Naive thymus-derived CD8-positive, alpha-beta T cell (primary cell): ENCODE measurements at places on chromosomes 3 and 15. TPM values are rescaled to one million over a fixed set of nuclear protein-coding genes. Genes with fewer than 3 reads are reported as not detected.

- no peak overlapping the region for H3K27ac ChIP-seq
- DNase-seq: no peak
- H3K4me1 ChIP-seq: no peaks in the 10 kb centered on the region
- peaks cover 9% of the 10 kb centered on the region for H3K27me3 ChIP-seq
- no peak overlapping the region for H3K4me3 ChIP-seq
- H3K36me3 ChIP-seq: no peaks in the 10 kb centered on the region
These were observed 84.5 kb downstream of the ASB7 start for GRCh38 chr15:100686725-100687473.

APOD gene
- polyA plus RNA-seq: not detected

- no peak overlapping the region for H3K4me3 ChIP-seq
- H3K4me1 ChIP-seq: peaks cover 28% of the 10 kb centered on the region
- H3K27ac ChIP-seq: no peak overlapping the region
These were observed 3.3 kb upstream of the SNX33 start for GRCh38 chr15:75644376-75644775.

CCDC33 gene
- polyA plus RNA-seq: not detected

DUOXA2 gene
- polyA plus RNA-seq: not detected

IL16 gene
- 193 TPM for polyA plus RNA-seq

GRCh38 chr15:88258093-88258641 is 1.6 kb upstream of the NTRK3 start:
- H3K4me3 ChIP-seq: no peak overlapping the region
- no peaks in the 10 kb centered on the region for H3K36me3 ChIP-seq
- H3K4me1 ChIP-seq: peaks cover 8% of the 10 kb centered on the region

TAGLN3 gene
- polyA plus RNA-seq: not detected

DNA sequence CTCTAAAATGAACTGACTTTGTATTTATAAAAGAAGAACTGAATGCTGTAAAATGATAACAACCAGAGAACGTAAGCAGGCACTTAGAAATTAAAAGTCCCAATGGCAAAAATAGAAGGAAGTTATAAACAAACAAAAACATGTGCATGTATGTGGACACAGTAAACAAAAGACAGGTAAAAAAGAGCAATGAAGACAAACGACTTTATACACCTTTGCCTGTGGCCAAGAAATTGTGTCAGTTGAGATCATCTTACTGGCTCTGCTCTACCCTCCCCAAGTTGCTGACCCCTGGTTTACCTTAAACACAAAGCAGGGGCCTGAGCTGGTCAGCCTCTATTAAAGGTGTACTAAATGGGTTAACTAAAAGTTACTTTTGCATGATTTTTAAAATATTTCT is 41.7 kb upstream of the GP5 start:
- no peaks in the 10 kb centered on the region for H3K4me1 ChIP-seq
- H3K36me3 ChIP-seq: peaks cover 31% of the 10 kb centered on the region
- no peak overlapping the region for H3K27ac ChIP-seq
- DNase-seq: no peak

DNA sequence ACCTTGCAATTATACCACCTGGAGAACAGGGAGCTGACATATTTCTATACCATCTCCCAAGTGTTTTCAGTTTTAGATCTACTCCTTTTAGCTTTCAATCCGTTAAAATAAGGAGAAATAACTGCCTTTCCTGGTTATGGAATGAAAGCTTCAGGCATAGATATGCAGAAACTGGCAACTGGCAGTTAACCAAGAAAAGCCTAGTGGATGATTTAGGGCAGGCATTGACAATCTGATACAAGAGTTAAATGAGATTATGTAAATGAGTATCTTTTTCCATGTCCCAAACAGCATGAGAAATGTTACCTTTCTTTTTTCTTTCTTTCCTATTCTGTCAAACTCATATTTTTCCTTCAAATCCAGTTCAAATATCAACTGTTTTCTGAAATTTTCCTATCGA is 689.1 kb upstream of the DPPA4 start:
- no peak overlapping the region for H3K4me3 ChIP-seq
- no peak for DNase-seq
- no peaks in the 10 kb centered on the region for H3K27me3 ChIP-seq

DNA sequence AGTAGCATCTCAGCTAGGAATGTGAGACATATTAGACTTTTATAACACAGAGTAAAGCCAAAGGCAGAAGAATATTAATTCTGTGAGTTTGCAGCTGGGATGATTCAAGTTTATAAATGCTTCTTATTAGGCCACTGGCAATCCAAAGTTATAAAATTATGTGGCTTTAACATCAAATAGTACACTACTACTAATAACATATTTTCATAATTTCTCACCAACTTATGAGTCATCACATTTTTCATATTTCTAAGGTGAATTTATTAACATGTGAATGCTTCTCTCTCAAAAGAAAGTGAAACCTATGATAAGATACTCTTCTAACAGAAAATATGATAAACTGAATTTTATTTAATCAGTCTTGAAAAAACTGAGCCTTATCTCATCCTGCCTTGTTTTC is 1348.2 kb upstream of the ALCAM start:
- H3K27me3 ChIP-seq: no peaks in the 10 kb centered on the region
- no peak for DNase-seq
- no peak overlapping the region for H3K4me3 ChIP-seq
- H3K4me1 ChIP-seq: no peaks in the 10 kb centered on the region
- H3K27ac ChIP-seq: no peak overlapping the region

- H3K4me3 ChIP-seq: no peak overlapping the region
- H3K4me1 ChIP-seq: no peaks in the 10 kb centered on the region
- no peak for DNase-seq
- H3K27ac ChIP-seq: no peak overlapping the region
- no peaks in the 10 kb centered on the region for H3K36me3 ChIP-seq
- H3K27me3 ChIP-seq: no peaks in the 10 kb centered on the region
These were observed 1003.1 kb downstream of the ZPLD1 start for GRCh38 chr3:103437883-103438282.

WDR93 gene
- polyA plus RNA-seq: not detected

DNA sequence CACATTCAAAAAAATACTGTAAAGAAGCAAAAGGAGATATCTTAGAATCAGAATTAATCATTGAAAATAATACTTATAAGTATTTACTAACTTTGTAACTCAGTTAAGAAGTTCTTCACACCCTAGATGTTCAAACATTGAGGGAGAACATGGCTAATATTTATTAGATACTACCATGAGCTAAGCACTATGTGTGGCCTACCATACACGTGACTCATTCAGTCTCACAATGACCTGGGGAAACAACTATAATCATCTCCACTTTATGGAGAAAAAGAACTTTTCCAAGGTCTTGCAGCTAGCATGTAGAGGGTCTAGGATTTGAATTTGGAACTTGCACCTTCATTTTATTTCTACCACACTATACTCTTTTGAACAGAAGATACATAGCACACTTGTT is 361.9 kb upstream of the CFAP20DC start:
- no peaks in the 10 kb centered on the region for H3K36me3 ChIP-seq
- H3K4me3 ChIP-seq: no peak overlapping the region
- no peaks in the 10 kb centered on the region for H3K27me3 ChIP-seq
- DNase-seq: no peak
- H3K4me1 ChIP-seq: peaks cover 9% of the 10 kb centered on the region
- H3K27ac ChIP-seq: peak overlapping the region; percentile 36

POPDC2 gene
- polyA plus RNA-seq: 2.6 TPM

GRCh38 chr15:100393008-100393407 is 51.2 kb upstream of the ADAMTS17 start:
- no peaks in the 10 kb centered on the region for H3K4me1 ChIP-seq
- no peak for DNase-seq
- no peak overlapping the region for H3K4me3 ChIP-seq
- H3K27ac ChIP-seq: no peak overlapping the region
- no peaks in the 10 kb centered on the region for H3K36me3 ChIP-seq

DNA sequence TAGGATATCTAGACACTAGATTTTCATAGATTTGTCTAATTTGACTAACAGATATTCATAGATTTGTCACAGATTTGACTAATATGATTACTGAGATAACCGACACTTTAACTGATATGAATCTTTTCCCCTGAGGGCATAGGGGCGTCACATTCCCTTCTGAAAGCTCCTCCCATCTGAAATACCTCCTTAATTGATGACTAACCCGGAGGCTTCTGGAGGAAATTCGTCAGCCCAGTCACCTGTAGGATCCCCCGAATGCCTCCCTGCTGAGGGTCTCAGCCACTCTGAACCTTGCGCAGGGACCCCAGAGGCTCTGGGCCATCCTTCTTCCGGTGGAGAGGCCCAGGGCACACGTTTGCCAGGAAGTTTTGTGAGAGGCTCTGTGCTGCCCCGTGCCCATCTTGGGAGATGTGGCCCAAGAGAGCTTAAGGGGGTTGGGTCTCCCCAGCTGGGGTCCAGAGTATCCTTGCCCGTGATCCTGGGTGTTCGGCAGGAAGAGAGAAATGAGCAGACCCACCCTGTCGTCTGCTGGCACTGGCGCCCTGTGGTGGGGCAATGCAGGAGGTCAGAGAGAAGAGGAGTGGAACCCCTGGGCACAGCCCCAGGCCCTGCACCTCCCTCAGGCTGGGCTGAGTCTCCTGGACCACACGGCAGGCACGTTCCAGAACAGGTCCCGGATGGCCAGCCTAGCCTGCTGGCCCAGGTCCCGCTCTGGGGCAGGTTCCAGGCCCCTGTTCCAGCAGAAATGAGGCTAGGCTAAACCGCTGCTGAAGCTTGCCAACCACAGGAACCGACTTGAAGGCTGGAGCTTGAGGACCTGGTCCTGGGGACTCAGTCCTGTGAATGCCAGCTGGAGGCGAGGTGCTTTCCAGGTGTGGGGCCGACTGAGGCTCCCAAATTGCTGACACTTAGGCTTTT is 1.7 kb downstream of the PLA2G4D start:
- H3K4me1 ChIP-seq: no peaks in the 10 kb centered on the region
- no peaks in the 10 kb centered on the region for H3K36me3 ChIP-seq
- no peak overlapping the region for H3K27ac ChIP-seq
- H3K27me3 ChIP-seq: no peaks in the 10 kb centered on the region
- no peak for DNase-seq

DNA sequence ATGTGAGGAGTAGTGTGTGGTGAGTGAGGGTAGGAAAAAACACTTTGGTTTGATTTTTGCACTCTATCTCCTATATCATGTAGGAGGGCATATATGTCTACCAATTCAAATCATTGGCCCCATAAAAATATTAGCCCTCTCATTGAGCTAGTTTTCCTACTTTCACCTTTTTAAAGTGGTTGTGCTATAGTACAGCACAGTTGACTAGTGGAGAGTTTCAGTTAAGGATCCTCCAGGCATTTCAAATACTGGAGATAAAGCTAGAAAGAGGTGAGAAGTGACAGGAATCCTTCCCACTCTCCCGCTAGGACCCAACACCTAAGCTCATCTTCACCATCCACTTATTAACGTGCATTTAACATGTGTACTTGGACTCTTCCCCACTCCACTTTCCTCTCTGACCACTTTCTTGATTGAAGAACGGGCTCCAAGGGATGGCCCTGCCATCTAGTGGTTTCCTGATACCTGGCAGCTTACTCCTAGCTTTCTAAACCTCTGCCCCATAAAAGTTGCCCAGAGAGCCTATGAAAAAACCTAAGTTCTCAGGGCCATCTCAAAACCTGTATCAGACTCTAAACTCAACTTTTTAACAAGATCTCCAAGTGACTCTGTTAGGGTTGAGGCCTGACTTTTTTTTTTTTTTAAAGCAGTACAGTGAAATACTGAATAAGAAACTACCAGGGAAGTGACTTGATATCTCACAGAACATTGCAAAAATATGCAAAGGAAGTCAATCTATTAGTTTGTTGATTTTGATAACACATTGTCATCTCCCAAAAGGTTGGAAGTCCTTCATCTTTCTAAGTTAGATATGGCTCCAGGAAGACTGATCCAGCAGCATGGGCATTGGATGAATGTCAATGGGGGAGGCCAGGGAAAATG is 17.9 kb downstream of the IL12A start:
- no peak for DNase-seq
- no peaks in the 10 kb centered on the region for H3K36me3 ChIP-seq
- no peak overlapping the region for H3K27ac ChIP-seq
- peaks cover 3% of the 10 kb centered on the region for H3K4me1 ChIP-seq
- peaks cover 1% of the 10 kb centered on the region for H3K27me3 ChIP-seq

- no peaks in the 10 kb centered on the region for H3K27me3 ChIP-seq
- peaks cover 6% of the 10 kb centered on the region for H3K4me1 ChIP-seq
- H3K27ac ChIP-seq: no peak overlapping the region
- DNase-seq: no peak
- H3K4me3 ChIP-seq: no peak overlapping the region
- H3K36me3 ChIP-seq: peaks cover 48% of the 10 kb centered on the region
These were observed 47.5 kb downstream of the LRRFIP2 start for GRCh38 chr3:37126856-37127255.

GRCh38 chr3:158788446-158788845 is 13.4 kb upstream of the MFSD1 start:
- peaks cover 2% of the 10 kb centered on the region for H3K27me3 ChIP-seq
- H3K4me1 ChIP-seq: peaks cover 3% of the 10 kb centered on the region
- peaks cover 4% of the 10 kb centered on the region for H3K36me3 ChIP-seq
- no peak for DNase-seq
- H3K27ac ChIP-seq: no peak overlapping the region
- no peak overlapping the region for H3K4me3 ChIP-seq

WHAMM gene
- polyA plus RNA-seq: 3.7 TPM

ATP13A4 gene
- polyA plus RNA-seq: 0.53 TPM

ITIH1 gene
- not detected for polyA plus RNA-seq

DNA sequence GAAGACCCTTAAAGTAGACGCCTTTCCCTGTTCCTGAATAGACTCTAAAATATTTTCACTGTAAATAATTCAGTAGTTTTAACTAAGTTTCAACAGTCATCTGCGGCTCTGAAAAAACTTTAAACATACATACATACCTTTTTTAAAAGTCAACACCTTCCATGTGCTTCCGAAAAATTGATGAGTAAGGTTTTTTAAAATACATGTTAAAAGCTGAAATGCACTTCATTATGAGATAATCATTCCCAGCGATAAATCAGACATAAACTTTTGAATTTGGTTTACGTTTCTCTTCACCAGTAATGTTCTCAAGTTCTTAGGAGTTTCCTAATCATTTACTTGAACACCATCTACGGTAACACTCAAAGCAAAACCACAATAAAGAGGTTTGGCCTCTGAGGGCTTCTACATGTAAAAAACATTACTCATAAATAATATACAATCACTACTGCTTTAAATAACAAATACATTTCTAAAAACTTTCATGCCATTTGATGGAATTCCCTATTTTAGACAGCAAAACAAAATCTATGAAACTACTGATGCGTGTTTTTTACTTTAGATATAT is 403.5 kb downstream of the SHQ1 start:
- no peak for DNase-seq
- H3K36me3 ChIP-seq: peaks cover 13% of the 10 kb centered on the region
- H3K27ac ChIP-seq: no peak overlapping the region
- H3K27me3 ChIP-seq: no peaks in the 10 kb centered on the region
- peaks cover 68% of the 10 kb centered on the region for H3K4me1 ChIP-seq
